ENCODE measurements at places on chromosomes 2 and 18. TPM values are rescaled to one million over a fixed set of nuclear protein-coding genes. Genes with fewer than 3 reads are reported as not detected.

DNA sequence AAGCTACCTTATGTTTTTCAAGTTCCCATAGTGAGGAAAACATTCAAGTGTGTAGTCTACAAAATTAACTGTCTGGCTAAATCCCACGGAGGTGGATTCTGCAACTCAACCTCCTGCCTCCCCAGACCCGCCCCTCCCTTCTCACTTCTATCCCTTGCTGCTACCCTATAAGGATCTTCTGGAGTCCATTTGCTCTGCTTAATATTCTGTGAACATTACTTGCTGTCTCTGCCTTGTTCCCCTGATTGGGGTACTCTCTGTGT is 163.2 kb downstream of the KCNE4 start:
- DNase-seq: no peak

DNA sequence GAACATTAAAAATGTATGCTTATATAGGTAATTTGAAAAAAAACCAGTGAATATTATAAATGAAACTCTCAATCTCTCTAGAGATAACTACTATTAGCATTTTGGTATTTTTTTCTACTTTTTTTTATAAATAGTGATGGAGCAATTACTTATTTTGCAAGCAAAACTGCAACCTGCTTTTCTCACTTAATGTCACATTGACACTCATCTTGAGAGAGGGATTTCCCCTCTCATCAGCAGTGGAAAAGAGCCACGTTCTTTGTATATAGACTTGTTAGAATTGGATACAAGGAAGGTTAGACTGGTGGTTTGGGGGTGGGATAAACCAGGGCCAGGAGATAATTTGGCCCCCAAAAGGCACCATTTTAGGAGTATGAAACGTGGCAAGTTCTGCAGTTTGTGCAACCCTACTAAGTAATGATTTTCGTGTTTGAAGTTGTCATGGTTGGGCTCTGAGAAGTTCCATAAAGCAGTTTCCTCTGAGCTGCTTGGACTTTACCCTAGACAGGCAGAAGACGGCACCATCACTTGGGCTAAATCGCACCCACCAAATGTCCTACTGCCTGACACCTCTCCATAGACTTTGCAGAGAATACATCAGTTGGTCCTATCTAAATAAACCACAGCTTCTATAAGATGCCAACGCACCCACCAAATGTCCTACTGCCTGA is 194.0 kb downstream of the ACTR3 start:
- no peak for DNase-seq

DNA sequence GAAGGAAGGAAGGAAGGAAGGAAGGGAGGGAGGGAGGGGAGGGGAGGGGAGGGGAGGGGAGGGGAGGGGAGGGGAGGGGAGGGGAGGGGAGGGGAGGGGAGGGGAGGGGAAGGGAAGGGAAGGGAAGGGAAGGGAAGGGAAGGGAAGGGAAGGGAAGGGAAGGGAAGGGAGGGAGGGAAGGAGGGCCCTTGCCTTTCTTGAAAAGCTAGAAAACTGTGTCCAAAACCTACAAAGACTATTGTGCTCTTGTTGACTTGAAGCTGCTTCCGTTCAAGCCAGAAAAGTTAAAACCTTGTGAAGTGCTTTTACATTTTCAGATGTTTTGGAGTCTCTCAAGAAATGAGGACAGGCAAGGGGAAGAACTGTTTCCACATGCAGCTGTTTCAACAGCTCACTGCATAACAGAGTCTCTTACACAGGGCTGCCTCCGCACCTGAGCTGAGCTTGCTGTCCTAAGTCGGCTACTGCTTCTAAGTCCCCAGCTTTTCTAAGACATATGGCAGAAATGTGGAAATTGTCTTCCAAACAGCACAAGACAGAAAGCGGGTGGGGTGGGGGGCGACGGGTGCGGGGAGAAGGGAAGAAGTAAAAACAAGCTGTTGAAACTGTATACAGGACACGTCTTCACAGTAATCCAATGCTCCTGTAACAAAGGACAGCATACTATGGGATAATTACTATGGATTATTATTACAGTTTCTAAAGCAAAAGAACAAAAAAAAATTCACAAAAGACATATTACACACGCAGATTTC is 46.1 kb downstream of the BCL11A start:
- DNase-seq: no peak

DNA sequence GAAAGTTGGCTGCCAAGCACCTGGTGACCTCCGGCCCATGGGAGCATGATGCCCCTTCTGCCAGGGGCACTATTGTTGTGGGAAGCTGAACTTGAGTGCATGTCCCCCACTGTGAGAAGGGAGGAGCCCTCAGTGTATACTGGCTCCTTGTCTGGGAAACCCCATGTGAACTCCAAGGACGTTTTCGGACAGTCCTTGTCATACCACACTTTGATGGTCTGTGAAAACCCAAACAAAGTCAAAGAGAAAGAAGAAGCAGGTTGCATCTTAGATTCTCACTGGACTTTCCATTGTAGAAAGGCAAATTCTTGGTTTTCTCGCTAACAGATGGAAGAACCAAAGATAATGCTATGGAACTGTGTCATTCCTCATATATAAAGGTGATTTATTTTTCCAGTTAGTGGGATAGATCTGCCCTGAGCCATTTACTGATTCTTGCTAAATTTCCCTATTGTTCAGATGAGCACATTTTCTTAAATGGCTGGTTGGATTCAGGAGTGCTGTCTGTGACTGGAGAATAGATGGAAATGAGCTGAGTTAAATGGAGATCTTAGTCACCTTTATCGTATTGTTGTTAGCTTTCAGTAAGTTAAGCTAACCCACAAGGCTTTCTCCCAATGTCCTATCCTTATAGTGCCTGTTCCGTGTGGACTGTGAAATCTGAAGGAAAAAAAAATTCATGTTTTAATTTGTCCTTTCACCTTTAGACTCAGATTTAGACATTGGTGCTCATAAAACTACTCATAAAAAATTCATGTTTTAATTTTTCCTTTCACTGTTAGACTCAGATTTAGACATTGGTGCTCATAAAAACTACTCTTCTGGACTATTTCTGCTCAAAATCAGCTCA is 166.6 kb downstream of the ACTR3 start:
- DNase-seq: no peak

GRCh38 chr2:219510512-219511135 is 3.7 kb upstream of the ASIC4 start:
- peak; percentile 27 for DNase-seq

DNA sequence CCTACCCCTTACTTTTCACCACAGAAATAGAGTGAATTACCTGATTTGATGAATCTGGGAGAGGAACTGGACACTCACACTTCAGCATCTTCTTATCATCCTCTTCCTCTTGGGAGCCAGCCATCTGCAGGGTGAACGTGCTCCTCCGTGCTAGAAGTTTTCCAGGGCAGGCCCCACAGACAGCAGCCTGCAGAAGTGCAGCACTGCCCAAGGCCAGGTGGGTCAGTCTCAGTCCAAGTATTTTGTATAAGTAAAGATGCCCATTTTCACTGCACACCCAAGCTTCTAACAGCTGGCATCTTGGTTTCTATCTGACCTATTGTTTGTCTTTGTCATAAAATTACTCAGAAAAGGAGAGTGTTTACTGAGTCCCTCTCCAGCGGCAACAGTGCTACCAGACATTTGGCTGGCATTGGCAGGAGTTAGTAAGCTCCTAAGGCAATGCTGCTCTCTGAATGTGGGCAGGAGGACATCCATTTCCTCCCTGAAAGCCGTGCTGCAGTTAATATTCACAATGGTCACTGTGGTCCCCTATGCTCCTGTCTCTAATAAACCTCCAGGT is 222.6 kb upstream of the CTAGE1 start:
- peak; percentile 9 for DNase-seq

- no peak for DNase-seq
Measured at GRCh38 chr2:12704378-12704777, 12.4 kb upstream of the TRIB2 start.

DNA sequence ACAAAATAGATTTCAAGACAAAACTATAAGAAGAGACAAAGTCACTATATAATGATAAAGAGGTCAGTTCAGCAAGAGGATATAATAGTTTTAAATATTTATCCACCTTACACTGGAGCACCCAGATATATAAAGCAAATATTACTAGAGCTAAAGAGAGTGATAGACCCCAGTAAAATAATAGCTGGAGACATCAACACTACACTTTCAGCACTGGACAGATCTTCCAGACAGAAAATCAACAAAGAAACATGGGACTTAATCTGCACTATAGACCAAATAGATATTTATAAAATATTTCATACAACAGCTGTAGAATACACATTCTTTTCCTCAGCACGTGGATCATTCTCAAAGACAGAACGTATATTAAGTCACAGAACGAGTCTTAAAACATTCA is 86.6 kb downstream of the ATP8B1 start:
- no peak for DNase-seq

GRCh38 chr2:153403940-153404339 is 74.6 kb downstream of the RPRM start:
- no peak for DNase-seq

GRCh38 chr18:49651033-49651432 is 89.2 kb downstream of the LIPG start:
- no peak for DNase-seq

GRCh38 chr2:8870441-8870840 is 33.0 kb upstream of the KIDINS220 start:
- no peak for DNase-seq

- no peak for DNase-seq
Measured at GRCh38 chr18:62833494-62833893, 118.2 kb downstream of the PHLPP1 start.

- no peak for DNase-seq
Measured at GRCh38 chr18:12057419-12058039, 36.1 kb upstream of the ANKRD62 start.

GRCh38 chr2:199989822-199990221 is 34.4 kb downstream of the MAIP1 start:
- no peak for DNase-seq

GRCh38 chr2:174631009-174631981 is 33.7 kb upstream of the WIPF1 start:
- DNase-seq: no peak

GRCh38 chr18:38972571-38972970 is 1407.0 kb upstream of the CELF4 start:
- no peak for DNase-seq

GRCh38 chr18:58638441-58638840 is 9.6 kb upstream of the ALPK2 start:
- DNase-seq: no peak

DNA sequence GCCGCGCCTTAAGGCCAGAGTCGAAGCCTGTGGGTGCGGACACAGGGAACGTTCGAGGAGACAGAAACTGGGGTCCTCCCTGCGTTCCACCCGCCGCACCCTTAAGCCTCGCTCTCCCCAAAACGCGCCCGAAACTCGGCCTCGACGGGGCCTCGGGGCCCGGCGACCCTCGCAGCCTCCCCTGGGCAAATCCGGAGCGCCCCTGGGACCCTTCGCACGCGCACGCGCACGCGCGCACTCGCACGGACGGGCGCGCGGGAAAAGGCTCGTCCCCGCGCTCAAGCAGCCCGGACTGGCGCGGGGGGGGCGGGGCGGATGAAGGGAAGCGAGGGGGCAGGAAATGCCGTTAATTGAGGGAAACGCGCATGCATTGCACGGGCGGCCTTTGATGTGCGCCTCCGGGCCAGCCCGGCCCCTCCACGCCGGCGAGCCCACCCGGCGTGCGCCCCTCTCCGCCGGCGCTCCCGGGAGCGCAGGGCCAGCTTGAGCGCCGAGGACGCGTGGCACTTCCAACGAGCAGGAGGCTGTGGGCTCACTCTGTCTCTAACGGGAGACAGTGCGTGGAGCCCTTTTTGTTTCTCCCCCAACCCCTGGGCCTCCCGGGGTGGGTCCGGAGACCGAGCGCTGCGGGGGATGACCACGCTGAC is 5.4 kb upstream of the SALL3 start:
- no peak for DNase-seq

DNA sequence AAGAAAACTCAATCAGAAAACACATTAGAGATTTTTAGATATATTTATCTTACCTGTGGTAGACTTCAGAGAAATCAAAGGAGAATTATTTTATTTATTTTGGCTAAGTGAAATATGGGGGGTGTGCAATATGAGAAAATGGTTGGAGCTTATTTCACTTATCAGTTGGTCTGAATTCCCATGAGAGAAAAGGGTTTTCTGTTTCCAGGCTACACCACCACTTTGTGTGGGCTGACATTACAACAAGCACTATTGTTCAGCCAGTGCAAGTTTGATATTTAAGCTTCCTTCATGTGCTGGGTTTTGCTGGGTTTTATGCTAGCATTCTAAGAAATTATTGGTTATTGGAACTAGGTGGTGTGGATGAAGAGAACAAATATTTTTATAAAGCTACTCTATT is 33.5 kb downstream of the RMND5A start:
- DNase-seq: no peak

- no peak for DNase-seq
Measured at GRCh38 chr2:161241894-161242293, 66.3 kb upstream of the PSMD14 start.

DNA sequence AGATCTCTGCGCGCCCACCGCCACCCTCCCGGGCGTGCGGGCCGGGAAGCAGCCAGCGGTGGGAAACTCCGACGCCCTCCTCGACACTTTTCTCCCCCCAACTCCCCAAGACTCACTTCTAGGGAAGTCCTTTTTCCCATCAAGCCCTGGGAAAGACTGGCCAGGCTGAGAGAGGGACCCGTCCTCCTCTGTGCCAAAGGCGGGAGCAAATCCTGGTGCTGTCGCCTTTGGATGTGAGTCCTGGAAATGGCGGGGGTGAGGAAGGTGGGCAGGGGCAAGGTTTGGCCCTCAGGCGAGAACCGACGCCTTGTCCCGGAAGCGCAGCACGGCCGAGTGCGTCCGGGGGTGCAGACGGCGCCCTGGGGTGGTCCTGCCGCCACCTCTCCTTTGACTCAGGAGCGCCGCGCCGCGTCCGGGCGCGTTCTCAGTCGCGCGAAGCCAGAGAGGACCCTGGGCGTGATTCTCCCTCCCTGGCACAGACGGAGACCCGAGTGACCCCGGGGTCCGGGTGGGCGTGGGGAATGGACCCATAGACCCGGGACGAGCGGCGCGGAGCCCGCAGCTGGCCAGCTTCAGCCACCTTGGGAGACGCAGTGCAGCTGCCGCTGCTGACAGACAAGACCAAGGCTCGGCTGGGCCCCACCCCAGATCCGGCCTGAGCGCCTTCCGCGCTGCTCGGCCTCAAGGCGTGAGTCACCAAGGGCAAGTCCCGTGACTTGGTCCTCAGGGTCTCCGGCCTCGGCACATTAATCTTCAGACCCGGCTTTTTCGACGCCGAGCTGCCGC is 3.5 kb upstream of the LBX2 start:
- peak; percentile 92 for DNase-seq

GRCh38 chr2:182741620-182742019 is 25.6 kb downstream of the DNAJC10 start:
- no peak for DNase-seq

DNA sequence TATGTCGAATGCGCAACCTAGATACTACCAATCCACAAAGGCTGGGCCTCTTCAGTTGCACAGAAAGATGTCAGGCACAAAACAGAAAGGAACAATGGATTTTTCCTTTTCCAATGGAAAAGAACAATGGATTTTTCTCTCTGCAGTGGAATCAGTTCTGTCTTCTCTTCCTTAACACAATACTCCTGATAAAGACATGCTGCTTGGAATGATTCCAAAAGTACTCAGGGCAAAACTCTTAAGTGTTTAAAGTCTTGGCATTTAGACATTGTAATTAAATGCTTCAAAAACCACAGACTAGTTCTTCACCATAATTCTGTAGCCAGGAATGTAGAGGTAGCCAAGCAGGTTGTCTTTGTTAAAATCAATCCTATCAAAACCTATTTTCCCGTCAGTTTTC is 46.7 kb upstream of the FLACC1 start:
- DNase-seq: no peak

Gene MCM6
- total RNA-seq: 19.8 TPM

Gene CNOT9
- total RNA-seq: 41.8 TPM

Gene ALPP
- not detected for total RNA-seq

Gene MC4R
- not detected for total RNA-seq

Gene CXCR1
- total RNA-seq: not detected

Gene NEU2
- total RNA-seq: not detected

Gene DES
- total RNA-seq: 4,715 TPM

Gene SPP2
- total RNA-seq: not detected

Gene EVX2
- not detected for total RNA-seq

Gene LRRTM4
- not detected for total RNA-seq

Measured in mucosa of descending colon (tissue), 3 donors.